Vagina (tissue), 2 donors: ENCODE measurements at places on chromosomes 1 and 21.

GRCh38 chr21:45478115-45478801, 64.0 kb downstream of the SLC19A1 start:
- no peak for DNase-seq

DNA sequence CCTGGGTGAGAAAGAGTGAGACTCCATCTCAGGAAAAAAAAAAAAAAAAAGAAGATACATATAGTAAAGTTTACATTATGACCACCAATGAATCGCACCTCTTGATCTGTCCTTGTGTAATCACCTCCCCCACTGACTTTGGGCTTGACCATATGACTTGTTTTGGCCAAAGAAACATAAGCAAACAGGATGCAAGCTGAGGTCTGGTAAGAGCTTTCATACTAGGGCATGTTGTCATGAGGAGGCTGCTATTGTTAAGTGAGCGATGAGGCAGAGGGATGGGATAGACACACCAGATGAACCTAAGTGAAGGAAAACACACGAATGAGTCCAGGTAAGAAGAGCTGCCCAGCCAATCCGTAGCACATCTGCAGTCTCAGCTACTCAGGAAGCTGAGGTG, 10.7 kb downstream of the ENAH start:
- DNase-seq = no peak

DNA sequence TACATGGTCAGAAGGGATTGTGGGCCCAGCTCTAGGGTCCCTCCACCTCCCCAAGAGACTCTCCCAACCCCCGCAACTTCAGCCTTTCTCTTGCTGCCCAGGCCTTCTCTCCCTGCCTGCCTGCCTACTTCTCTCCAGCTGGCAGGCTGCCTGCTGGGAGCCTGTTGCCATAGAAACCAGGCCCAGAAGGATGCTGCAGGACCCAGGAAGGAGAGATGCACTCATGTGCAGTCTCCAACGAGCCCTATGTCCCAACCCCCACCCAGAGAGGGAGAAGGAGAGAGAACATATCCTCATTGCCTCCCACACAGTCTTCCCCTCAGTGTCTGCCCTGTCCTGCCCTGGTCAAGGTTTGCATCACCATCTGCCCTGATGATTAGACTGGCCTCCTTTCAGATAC, 10.8 kb upstream of the SMIM12 start:
- DNase-seq = no peak

DNA sequence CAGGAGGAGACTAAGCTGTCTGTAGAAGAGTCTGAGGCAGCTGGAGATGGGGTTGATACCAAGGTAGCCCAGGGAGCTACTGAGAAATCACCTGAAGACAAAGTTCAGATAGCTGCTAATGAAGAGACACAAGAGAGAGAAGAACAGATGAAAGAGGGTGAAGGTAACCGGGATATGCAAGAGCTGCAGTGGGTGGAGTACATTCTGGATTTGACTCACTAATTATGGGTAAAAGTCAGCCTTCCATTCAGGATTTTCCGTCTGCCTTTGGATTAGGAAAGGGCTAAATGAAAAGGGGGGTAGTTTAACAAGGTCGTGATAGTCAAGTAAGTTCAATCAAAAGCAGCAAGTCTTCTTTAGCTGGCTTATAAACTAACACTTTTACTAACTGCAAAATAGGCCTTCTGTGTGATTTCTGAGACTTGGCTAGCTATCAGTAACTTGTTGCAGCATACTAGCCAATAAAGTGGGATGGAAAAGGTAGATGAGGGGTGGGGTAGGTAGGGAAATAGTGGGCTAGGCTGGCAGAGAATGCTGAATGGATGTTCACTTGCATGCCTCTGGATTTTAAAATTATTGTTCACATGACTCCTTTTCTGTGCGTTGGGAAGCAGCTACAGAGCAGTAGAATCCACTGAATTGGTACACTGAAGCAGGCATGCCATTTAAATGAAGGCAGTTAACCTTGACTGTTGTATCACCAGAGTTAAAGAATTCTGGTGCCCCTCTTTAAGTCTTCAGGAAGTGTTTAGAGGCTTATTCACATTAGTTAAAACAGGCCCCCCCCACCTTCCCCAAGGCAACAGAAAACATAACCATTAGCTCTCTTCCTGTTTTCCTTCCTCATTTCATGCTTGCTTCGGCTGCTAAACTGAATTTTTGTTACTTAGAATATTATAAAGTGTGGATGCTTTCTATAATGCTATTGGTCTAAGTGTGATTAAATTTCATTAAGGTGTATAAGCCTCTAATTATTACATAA, 15.4 kb downstream of the CCDC17 start:
- no peak for DNase-seq

- DNase-seq = no peak
Observed at GRCh38 chr1:42002220-42002619, 83.5 kb upstream of the HIVEP3 start.

DNA sequence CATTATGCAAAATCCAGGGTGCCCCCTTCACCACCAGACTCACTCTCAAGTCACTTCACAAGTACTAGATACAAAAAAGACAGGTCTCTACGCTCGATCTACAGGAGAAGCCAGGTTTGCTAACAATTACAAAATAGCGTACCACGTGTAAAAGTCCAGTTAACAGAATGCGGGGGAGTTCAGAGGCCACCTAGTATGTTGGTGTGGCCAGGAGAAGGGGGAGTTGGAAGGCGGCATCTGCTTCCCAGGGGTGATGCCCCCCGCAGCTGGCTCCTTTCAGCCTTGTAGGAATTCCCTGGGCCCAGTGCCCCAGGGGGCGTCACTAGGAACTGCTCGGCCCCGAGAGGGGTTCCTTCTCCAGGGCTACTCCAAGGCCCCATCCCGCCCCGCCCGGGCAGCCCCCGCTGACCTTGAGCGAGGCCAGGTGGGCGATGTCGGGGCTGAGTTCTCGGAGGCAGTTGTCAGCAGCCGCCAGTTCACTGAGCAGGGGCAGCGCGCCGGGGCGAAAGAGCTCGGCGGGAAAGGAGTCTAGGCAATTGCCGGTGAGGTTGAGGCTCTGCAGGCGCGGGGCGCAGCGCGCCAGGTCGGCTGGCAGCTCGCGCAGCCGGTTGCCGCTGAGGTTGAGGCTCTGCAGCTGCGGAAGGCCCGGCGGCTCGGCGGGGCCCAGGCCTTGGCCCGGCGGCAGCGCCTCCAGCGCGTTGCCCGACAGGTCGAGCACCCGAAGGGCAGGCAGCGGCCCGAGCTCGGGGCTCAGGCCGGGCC, 664 bp downstream of the LRRC47 start:
- DNase-seq = no peak

GRCh38 chr1:246099570-246099969, 407.5 kb downstream of the SMYD3 start:
- no peak for DNase-seq

DNA sequence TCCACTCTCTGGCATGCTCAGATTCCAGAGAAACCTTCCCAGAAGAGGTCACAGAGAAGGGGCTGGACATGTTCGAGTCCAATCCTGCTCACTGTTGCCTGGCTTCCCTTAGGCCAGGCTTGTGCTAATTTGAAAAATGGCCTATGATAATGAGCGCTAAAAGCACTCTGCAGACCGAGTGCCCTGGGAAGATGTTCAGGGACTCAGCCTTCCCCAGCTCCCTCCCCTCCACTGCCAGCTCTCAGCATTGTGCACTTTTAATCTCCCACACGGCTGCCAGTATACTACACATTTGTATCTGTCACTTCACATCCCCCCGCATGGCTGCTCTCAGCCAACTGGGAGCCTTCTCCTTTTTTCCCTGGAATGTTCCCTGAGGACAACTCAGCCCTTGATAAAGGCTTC, 24.1 kb downstream of the FAM163A start:
- no peak for DNase-seq

DNA sequence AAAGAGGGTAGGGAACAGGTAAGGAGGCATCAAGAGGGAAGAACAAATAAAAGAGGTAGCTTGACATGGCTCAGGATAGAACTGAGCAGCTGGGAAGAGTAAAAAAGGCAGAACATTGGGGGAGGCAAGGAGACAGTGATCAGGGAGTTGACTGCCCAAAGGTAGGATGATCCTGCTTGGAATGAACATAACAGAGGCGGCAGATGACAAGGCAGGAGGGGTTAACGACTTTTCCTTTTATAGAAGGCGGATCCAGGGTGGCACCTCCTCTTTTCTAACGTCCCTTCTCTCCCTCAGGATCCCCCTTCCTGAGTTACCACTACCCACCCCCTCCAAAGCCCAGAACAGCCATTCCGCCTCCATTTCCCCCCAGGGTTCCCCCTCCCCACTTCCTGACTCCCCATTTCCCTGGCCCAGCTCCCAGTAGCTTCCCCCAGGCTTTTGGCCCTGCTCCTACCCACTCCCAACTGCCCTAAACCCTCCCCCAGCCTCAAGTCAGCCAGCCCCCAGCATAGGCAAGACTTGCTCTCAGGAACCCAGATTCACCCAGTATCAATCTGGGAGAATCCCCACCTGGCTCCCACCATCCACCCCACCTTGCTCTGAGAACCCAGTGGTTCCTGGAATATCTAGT, 769 bp upstream of the ADAMTS4 start:
- no peak for DNase-seq

DNA sequence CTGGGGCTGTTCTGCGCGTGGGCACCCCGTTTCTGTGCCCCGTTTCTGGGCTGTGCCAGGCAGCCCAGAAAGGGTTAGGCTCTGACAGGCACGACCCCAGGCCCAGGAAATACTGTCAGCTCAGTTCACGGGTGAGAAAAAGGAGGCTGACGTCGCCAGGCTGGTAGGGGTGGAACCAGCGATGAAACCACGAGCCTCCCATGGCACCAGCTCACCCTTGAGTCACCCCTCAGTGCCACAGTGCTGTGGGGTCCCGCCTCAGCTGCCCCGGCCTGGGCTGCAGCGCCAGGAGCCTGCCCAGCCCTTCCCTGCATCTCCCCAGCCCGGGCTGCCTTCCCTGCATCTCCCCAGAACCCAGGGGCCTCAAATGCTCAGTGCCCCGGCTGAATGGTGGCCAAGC, 11.5 kb downstream of the MEGF6 start:
- DNase-seq = no peak

- DNase-seq = no peak
Observed at GRCh38 chr1:166695115-166695514, 144.2 kb upstream of the POGK start.

DNA sequence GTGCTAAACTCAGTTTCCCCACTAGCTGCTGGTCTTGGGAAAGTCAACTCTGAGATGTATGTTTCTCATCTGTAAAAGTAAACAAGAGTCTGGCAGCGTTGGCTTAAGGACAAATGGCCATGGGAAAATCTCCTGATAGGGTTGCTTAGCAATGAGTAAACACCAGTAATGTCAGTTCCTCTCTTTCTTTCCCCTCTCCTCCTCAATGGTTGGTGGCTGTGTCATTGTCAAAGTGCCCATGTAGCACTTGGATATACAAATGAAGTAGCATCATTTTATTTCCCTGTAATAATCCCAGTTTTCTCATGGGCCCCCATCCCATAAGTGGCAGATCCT, 2.2 kb upstream of the FYB2 start:
- no peak for DNase-seq

GRCh38 chr1:215660259-215660658, 93.2 kb downstream of the KCTD3 start:
- no peak for DNase-seq

DNA sequence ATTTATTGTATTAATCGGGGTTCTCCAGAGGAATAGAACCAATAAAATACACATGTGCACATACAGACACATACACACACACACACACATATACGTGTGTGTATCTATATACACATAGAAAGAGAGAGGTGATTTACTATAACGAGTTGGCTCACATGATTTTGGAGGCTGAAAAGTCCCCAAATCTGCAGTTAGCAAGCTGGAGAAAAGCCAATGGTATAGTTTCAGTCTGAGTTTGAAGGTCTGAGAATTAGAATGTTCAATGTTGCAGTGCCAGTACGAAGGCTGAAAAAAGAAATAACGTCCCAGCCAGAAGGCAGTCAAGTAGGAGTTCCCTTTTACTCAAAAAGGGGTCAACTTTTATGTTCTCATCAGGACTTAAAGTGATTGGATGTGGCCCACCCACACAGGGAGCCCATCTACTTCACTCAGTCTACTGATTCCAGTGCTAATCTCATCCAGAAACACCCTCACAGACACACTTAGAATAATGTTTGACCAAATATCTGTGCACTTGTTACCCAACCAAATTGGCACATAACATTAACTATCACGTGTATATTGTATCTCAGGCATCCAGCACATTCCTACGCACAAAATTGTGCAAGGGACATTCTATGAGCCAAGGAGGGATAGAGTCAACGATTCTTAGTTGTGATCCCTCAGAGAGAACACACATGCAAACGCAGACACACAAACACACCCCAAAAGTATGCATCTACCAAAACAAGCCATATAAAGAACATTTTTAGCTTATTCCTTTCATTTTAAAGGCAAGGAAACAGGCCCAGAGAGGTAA, 195.5 kb upstream of the DUSP10 start:
- DNase-seq = no peak

GRCh38 chr1:116066868-116067565, 44.2 kb upstream of the MAB21L3 start:
- no peak for DNase-seq

DNA sequence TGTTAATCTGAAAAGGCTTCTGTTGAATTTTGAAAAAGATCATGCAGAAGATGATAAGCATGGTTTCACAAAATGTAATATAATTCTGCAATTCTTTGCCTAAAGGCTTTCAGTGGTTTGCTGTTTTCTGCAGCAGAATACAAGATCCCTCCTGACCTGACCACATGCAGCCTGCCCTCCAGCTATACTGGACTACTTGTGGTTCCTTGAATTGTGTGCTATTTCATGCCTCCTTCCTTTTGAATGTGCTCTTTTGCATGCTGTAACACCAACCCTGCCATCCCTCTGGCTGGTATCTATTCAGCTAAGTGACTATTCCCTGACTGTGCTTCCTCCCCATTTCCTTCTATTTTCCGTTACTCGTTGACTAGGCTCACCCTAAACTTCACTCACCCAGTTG, 55.5 kb downstream of the CACNA1E start:
- no peak for DNase-seq

DNA sequence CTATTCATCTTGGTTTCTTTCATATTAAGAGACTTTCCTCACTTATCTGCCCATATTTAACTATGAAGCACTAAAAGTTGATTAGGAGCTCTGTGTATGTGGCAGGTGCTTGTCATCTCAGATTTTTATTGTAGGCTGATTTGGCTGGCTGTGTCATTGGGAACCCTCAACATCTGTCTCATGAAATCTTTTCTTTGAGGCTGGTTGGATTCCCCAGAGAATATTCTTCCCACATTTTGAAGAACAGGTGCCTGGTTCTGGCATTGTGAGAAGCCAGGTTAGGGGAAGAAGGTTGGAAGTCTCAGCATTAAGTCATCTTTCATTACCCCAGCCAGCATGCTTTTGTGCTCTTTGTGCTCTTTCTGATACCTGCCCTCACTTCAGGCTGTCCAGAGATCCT, 37.1 kb downstream of the EEIG2 start:
- DNase-seq = no peak
